ENCODE measurements at places on chromosomes 1 and 21.

- DNase-seq = peak; percentile 21
Measured at GRCh38 chr1:237684236-237684635, 206.5 kb downstream of the ZP4 start.

- no peak for DNase-seq
Measured at GRCh38 chr21:25313829-25314228, 293.5 kb downstream of the MRPL39 start.

DNA sequence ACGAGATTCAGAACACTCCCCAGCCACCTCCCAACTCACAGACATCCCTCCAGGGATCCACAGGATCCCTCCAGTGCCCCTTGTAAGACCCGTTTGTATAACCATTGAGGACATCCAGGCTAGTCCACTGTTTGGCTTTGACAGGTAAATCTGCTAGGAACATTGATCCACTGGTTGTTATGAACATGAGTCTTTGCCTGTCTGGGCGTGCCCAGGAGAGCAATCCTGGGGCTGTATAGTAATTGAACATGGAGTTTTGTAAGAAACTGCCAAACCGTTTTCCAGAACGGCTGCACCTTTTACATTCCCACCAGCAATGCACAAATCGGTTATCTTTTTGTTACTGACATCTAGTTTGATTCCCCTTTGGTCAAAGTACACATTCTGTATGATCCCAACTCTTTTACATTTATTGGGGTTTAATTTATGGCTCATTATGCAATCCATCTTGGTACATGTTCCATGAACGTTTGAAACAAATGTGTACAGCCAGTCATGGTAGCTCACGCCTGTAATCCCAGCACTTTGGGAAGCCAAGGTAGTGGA, 88.7 kb downstream of the WDR4 start:
- no peak for DNase-seq

- DNase-seq = no peak
Measured at GRCh38 chr1:108149796-108150467, 50.2 kb downstream of the SLC25A24 start.

- DNase-seq = no peak
Measured at GRCh38 chr1:230149751-230150584, 82.9 kb downstream of the GALNT2 start.

DNA sequence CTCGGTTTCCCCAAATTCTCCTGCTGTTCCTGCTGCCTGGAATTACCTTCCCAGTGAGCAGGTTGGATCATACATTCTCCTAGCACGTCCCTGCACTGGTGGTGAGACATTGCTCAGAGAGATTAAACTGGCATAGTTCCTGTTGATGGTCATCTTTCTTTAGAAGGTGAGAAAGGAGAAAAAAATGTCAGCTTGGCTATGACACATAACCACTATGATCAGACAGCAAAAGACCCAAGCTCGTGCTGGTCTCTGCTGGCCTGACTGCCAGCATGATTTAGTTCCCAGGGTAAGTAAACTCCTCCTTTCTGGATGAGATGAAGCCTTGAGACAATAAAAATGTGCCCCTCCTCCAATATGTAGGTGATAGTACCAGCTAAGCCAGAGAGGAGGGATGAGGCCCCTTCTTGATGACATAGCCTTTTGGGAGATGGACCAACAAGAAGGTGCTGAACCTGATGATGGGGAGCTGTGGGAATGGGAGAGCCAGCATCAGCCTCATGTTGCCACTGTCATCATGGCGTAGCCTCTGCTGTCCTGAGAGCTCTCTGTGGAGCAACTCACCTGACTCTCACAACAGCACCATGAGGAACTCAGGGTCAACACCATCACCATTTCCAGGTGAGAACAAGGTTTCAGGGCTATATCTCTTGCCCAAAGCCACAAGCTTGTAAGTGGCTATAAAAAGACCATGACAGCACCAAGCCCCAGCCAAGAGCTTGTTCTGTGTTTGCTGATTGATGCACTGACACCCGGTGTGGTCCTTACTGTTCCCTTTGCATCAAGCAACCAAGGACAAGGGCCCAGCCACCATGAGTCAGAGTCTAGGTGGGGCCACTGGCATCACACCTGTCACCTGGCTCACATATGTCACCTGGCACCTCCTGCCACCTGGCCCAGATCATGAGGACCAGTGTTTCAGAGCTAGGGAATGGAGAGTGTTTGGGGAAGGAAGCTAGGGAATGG, 200.0 kb downstream of the MATN1 start:
- peak; percentile 85 for DNase-seq

DNA sequence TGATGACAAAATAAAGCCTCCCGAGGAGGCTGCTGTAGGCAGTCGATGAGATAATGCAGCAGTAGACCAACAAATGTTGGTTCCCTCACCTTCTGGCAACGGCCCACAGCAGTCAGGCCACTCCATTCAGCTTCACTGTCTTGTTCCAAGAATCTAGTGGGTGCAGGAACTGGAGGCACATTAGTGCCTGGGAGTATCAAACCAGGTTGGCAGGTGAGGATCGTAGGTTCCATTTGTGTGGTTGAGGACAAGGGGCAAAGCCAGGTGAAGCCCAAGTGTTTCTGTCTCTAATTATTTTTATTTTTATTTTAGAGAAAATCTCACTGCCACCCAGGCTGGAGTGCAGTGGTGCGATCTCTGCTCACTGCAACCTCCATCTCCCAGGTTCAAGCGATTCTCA, 13.3 kb downstream of the FBXO2 start:
- no peak for DNase-seq

- DNase-seq = no peak
Measured at GRCh38 chr1:202061055-202061454, 50.7 kb downstream of the ELF3 start.

DNA sequence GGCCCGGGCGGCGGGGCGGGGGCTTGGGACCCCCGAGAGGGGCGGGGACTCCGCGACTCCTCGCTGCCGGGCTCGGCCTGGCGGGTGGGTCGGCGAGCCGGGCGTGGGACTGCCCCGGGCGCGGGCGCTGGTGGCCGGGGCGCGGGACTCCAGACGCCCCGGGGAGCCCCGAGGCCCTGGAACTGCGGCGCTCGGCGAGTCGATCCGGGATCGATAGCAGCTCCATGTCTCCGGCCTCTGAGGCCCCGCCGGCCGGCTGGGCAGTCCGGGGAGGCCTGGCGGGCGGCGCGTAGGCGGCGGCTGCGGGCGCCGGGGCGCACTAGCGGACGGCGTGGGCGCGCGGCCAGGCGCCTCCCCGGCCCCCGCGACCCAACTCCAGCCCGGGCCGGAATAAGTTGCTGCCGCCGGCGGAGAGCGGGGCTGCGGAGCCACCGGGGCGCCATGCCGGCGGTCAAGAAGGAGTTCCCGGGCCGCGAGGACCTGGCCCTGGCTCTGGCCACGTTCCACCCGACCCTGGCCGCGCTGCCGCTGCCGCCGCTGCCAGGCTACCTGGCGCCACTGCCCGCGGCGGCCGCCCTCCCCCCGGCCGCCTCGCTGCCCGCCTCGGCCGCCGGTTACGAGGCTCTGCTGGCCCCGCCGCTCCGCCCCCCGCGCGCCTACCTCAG, 400 bp downstream of the SAMD11 start:
- DNase-seq = peak; percentile 56

DNA sequence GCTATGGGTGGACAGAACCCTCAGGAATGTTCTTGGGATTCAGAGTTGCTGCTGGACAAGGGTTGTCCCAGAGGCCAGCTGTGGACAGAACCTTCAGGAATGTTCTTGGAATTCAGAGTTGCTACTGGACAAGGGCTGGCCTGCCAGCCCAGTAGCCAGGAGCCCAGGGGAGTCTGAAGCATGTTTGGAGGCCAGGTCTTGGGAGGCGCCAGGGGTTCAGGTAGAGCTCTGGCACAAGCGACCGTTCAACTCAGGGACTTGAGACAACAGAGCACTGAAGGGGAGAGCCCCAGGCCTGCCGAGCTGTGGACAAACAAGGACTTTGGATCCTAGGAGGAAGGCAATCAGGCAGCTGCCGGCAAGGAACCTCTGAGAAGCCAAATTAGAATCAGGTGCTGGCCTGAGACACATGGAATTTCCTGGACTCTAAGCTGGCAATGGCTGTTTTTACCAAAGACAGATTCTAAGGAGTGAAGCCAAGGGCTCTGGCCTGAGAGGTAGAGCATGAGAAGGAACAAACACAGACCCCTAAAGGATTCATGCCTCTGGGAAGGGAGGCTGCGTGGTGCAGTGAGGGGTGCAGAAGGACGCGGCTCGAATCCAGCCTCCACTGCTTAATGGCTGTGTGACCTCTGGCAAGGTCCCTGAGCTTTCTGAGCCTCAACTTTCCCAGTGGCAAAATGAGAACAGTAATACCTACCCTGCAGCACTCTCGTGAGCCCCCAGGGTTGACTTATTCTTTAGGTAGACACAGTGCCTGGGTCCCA, 13.4 kb downstream of the PLA2G5 start:
- no peak for DNase-seq

DNA sequence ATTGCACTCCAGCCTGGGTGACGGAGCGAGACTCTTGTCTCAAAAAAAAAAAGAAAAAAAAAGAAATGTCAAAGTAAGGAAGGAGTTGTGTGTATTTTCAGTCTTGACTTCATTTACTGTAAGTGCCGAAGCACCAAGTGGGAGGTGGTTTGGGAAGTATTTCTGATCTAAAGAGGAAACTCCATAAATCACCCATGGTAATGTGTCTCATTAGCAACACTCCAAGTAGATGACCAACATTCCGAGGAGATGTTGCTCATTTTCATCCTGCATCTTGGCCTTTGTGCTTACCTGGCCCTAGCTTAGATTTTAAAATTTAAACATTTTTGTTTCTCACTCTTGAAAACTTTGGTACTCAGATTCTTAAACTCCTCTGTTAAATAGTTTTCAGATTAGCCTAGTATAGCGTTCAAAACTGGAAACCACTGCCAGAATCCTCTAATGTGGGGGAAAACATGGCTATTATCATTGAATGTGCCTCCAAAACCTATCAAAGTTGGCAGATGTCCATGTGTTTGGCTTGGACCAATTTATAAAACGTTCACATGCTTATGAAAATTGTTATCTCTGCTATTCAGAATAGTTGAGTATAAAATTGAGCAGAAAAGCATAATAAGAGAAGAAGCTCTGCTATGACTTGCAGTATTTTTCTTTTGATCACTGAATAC, 110.4 kb downstream of the NFIA start:
- no peak for DNase-seq

DNA sequence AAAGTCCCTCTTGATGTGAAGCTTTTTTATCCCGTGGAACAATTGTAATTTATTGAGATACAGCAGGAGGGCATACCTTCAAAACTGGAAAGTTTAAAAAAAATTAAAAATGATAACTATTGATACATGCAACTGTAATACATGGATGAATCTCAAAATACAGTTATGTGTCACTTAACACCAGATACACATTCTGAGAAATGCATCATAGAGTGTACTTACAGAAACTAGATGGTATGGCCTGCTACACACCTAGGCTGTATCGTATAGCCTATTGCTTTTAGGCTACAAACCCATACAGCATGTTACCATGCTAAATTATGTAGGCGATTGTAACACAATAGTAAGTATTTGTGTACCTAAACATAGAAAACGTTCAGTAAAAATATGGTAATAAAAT, 7.1 kb upstream of the AKNAD1 start:
- DNase-seq = no peak

GRCh38 chr21:33240404-33240803, 10.7 kb downstream of the IFNAR2 start:
- no peak for DNase-seq

GRCh38 chr1:203703586-203703985, 61.4 kb upstream of the LAX1 start:
- no peak for DNase-seq

GRCh38 chr1:10045480-10046355, 13.0 kb downstream of the UBE4B start:
- peak; percentile 66 for DNase-seq

DNA sequence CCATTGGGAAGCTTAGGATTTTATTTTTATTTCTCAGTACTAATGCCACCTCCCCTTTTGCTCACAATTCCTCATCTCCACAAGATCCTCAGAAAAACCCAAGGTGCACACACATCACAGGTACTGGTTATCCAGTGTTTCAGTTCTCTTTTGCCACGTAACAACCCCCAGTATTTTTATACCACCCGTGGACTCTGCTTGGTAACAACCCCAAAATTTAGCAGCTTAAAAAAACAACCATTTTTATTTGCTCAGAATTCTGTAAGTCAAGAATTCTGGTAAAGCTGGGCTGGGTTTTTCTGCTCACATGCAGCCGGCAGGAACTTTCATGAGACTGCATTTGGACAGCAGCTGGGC, 180.0 kb downstream of the KAZN start:
- no peak for DNase-seq

GRCh38 chr1:228297822-228298221, 90.0 kb downstream of the OBSCN start:
- no peak for DNase-seq

Measured in MG63 (cell line).